HL-60 (cell line): ENCODE measurements at places on chromosomes 12 and 14.

- peak; percentile 49 for DNase-seq
Observed at GRCh38 chr12:111267144-111267543, 101.8 kb downstream of the PHETA1 start.

GRCh38 chr12:114529966-114530365 lies 124.0 kb upstream of the TBX5 start:
- DNase-seq, result no peak

- no peak for DNase-seq
Observed at GRCh38 chr12:82515652-82516051, 157.3 kb downstream of the METTL25 start.

DNA sequence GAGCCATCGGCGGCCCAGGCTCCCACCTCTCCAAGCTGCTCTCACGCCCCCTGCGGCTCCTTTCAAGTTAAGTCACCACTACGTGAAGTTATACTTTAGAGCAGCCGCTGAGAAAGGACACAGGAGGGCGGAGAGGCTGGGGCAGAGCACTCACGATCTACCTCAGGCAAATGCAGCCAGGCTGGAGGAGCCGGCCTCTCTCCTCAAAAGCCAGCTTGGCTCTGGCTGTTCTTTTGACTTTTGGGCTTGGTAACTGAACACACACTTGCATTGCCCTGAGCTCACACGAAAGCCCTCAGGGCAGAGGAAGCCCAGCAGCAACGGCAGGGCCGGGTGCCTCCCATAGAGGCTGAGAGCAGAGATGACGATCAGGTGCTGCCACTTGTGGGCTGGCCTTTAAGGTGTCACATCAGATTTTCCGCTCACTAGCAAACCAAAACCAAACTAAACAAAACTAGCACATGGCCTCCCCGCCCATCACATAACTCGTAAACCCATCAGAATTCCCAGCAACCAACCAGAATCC lies 75.2 kb downstream of the PITPNM2 start:
- no peak for DNase-seq

- DNase-seq, result peak; percentile 7
Observed at GRCh38 chr14:21825149-21825743, 151.6 kb upstream of the OR4E1 start.

- DNase-seq, result peak; percentile 34
Observed at GRCh38 chr12:78229591-78230101, 399.0 kb downstream of the NAV3 start.

- DNase-seq, result no peak
Observed at GRCh38 chr12:49646871-49647654, 23.7 kb downstream of the PRPF40B start.

DNA sequence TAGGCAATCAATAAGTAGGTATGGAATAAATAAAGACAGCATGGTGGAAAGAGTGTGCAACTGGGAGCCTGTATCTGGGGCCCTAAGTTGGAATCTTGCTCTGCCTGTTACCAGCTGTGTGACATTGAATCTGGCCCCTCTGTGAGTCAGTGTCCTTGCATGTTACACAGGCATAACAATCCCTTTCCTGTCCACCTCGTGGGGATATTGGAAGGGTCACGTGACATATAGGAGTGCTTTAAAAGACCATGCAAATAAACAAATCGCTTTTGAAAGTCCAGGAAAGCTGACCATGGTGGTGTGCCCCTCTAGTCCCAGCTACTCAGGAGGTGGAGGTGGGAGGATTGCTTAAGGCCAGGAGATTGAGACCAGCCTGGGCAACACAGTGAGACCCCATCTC lies 51.1 kb upstream of the VRK1 start:
- DNase-seq, result no peak

DNA sequence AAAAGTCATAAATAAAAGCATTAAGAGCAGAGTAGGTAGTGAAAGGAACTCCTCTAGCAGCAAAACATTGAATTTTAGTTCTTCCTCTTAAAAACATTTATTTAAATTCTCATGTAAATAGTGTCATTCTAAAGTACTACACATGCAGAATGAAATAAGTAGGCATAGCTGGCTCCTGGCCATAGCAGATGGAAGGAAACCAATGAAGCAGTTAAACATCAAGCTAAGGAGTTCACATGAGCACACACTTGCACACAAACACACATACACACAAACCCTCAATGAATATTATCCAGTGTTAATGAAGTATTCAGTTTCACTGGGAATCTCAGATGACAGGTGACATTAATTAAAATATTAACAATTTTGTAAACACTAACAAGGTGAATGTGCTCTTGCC lies 69.3 kb downstream of the SLC35F4 start:
- no peak for DNase-seq

DNA sequence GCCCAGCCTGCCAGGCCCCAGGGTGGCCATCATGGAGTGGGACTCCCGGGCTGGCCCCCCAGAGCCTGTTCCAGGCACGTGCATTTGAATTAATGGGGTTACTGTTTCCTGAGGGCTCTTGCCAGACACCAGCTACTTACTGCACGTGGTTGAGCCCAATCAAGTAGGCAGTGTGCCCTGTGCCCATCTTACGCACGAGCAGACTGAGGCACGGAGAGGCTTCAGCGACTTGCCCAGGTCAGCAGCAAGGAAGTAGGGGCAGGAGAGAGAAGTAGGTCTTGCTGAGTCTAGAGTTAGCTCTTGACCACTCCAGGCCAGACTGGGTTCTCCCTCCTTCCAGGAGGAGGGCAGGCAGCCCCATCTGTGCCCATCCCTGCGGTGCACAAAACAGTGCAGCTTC lies 67.7 kb downstream of the DIO3 start:
- no peak for DNase-seq

DNA sequence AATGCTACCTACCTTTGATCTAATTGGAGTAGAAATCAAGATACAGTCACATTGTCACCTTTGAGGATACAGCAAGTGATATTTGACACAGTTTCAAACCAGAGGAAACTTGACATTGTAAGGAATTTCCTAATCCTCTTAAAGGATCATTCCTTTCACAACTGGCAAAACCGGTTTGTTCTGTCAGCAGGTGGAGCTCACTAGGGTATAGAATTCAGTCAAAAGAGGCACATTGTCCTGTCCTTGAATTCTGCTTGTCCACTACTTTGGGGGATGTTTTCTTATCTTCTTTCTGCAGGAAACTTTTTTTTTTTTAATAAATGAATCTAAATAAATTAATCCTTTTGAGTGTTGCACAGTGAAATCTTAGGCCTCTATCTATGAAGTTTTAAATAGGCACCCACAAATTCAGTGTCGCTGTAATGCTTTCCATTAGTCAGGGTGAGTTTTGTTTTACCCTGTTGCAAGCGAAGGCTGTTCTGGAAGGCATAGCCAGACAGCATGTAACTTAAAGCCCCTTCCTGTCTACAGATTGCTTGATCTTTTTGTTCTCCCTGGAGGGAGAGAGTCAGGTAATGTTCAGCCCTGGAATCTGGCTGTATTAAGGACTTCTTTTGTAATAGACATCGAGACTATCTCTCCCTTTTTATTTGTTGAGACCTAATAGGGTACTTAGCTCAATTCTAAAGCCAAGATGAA lies 285.0 kb upstream of the RGS6 start:
- no peak for DNase-seq

DNA sequence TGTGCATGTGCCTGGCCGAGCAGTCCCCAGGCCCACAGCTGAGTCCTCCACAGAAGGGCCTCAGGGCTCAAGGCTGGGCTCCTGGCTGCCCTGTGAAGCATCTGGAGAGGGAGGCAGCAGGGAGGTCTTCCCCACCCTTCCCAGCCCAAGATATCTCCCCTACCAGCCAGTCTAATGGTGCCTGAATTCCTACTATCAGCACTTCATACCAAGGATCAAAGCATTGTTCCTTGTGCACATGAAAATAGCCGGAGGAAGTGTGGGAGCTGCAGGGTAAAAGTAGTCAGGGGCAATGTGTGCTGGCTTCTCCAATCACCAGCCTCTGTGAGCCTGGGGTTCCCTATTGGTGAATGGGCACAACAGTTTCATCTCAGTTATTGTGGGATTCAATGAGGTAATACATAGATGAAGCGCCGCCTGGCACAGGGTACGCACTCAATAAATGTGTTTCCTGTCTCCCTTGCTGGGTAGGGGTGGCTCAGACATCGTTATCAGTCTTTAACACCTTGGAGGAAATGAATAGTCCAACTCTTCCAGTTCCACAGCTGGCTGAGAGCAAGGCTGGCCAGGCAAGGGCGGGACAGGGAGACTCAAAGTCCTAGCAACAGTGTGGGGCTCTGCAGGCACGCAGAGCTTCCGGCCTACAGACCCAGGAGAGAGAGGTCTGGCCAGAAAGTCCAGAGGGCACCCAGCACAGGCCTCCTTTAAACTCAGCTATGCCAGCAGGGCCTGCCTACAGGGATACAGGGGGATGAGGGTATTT lies 39.1 kb upstream of the PNMA1 start:
- DNase-seq, result no peak

GRCh38 chr14:29442696-29443095 lies 485.0 kb downstream of the PRKD1 start:
- no peak for DNase-seq

GRCh38 chr12:105832021-105832420 lies 306.7 kb downstream of the NUAK1 start:
- no peak for DNase-seq

- no peak for DNase-seq
Observed at GRCh38 chr12:104454997-104455396, 1.8 kb upstream of the CHST11 start.

GRCh38 chr14:63510538-63510937 lies 32.6 kb downstream of the PPP2R5E start:
- no peak for DNase-seq

- no peak for DNase-seq
Observed at GRCh38 chr14:41022932-41023331, 583.7 kb upstream of the LRFN5 start.

- no peak for DNase-seq
Observed at GRCh38 chr12:49054524-49054923, 6.1 kb downstream of the KMT2D start.

DNA sequence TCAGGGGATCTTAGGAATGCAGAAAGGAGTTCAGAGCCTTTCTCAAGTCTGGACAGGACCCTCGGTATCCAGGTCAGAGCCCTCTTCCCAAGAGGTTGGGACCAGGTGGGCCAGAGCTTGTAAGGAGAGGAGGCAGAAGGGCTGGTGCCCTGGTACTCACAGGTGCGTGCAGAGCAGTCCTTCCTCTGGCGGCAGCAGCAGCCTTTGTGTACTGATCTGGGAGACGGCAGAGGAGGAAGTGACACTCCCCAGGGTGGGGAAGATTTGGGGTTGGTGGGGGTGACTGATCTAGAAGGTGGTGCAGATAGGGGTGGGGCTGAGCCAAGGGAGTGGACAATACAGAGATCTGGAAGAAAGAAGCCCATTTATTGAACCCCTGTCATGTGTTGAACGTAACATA lies at the start of gene ITGB7:
Gene ITGB7, minus strand, starts transcription at position 210 of the 400 bp plus-strand sequence. CDS start 6,808 bp downstream, outside the sequence.
- peak; percentile 79 for DNase-seq

- no peak for DNase-seq
Observed at GRCh38 chr14:23398348-23398747, 9.7 kb downstream of the MYH6 start.

GRCh38 chr12:57235017-57235727 lies 5.7 kb downstream of the SHMT2 start:
- no peak for DNase-seq

- DNase-seq, result no peak
Observed at GRCh38 chr14:93923626-93924025, 3.5 kb upstream of the FAM181A start.

- no peak for DNase-seq
Observed at GRCh38 chr12:6458281-6459003, 6.6 kb downstream of the TAPBPL start.

DNA sequence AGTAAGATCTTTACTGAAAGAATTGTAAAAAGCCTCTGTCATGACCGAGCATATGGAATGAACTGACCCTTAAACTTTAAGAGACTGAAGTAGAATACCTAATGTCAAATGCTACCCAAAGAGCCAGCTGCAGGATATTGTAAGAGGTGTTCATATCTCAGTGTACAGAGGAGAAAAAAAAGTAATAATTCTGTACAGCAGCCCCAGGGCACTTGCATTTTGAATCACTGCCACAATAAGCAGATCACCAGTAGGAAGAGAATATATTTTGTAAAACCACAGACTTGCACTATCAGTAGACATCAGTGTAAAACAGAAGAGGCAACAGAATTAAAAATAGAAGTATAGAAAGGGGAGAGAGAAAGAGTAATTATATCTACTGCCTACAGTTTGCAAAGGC lies 162.6 kb downstream of the PPFIA2 start:
- DNase-seq, result no peak

DNA sequence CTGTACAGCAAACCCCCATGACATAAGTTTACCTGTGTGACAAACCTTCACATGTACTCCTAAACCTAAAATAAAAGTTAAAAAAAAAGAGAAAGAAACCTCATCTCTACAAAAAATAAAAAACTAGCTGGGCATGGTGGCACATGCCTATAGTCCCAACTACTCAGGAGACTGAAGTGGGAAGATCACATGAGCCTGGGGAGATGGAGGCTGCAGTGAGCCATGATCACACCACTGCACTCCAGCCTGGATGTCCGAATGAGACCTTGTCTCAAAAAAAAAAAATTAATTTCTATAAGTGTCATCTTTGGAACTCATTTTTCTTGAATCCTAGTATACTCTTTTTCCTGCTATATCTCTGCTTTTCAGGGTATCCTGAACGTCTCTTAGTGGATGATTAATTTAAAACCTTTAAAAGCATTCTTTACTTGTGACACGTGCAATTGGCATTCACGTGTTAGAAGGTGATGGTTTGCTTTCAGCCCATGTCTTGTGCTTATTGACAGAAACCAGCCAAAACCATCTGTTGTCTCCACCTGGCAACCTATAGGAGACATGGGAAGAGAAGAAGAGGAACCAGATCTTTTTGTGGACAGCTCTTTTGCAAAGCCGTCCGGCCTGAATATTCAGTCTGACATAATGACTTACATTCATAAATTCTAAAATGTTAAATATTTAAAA lies 30.6 kb upstream of the PPFIBP1 start:
- DNase-seq, result no peak

DNA sequence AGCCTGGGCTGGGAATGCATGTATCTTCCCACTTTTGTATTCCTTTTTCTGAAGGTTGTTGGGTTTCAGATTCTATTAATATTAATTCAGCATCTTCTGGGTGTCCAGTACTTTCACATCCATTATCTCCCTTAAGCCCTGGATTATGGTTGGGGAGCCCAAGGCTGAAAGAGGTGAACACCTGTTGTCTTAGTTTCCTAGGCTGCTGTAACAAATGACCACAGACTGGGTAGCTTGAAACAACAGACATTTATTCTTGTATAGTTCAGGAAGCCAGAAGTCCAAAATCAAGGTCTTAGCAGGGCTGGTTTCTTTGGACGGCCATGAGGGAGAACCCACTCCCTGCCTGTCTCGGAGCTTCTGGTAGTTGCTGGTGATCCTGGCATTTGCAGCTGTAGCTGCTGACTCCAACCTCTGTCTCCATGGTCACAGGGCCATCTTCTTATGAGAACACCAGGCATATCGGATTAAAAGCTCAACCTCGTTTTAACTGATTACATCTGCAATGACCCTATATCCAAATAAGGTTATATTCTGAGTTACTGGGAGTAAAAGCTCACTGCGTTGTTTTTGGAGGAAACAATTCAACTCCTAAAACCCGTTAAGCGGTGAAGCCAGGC lies 68.2 kb upstream of the CLMN start:
- DNase-seq, result no peak

- no peak for DNase-seq
Observed at GRCh38 chr12:89417246-89417977, 65.1 kb upstream of the DUSP6 start.

- no peak for DNase-seq
Observed at GRCh38 chr12:5518584-5519365, 86.9 kb downstream of the NTF3 start.
